Stomach (tissue), 19 donors: ENCODE measurements at places on chromosomes 7 and 10. TPM values are rescaled to one million over a fixed set of nuclear protein-coding genes. Genes with fewer than 3 reads are reported as not detected.

DNA sequence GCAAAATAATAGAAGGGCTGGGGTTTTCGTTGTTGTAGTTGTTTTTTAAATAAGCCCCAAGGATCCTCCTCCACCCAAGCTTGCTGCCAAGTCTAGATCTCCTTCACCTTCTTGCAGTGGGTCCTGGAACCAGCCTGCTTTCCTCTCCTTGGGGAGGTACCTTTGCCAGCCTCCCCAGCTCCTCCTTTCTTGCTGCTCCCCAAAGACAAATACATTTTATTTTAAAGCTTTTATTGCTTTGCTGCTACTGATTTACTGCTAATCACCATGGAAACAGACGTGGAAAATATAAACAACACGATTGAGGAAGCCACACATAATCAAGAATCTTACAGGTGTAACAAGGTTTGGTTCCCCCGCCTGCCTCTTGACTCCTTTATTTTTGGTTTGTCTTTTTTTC, 17.4 kb upstream of the SLF2 start:
- no peak overlapping the region for H3K4me3 ChIP-seq
- no peak for DNase-seq
- peaks cover 59% of the 10 kb centered on the region for H3K27me3 ChIP-seq
- no peaks in the 10 kb centered on the region for H3K36me3 ChIP-seq
- no peaks in the 10 kb centered on the region for H3K4me1 ChIP-seq

- peak; percentile 21 for DNase-seq
- no peak overlapping the region for H3K27ac ChIP-seq
- no peaks in the 10 kb centered on the region for H3K36me3 ChIP-seq
- H3K4me3 ChIP-seq, result no peak overlapping the region
- H3K27me3 ChIP-seq, result no peaks in the 10 kb centered on the region
Measured at GRCh38 chr7:3244241-3244814, 56.7 kb upstream of the SDK1 start.

GRCh38 chr10:3563298-3563697, 221.7 kb downstream of the KLF6 start:
- DNase-seq, result no peak
- no peak overlapping the region for H3K4me3 ChIP-seq
- no peak overlapping the region for H3K27ac ChIP-seq
- H3K36me3 ChIP-seq, result no peaks in the 10 kb centered on the region
- no peaks in the 10 kb centered on the region for H3K4me1 ChIP-seq

GBX1 gene
- not detected for total RNA-seq

- no peak for DNase-seq
- no peak overlapping the region for H3K4me3 ChIP-seq
- peaks cover 16% of the 10 kb centered on the region for H3K36me3 ChIP-seq
- H3K27me3 ChIP-seq, result no peaks in the 10 kb centered on the region
Measured at GRCh38 chr10:125104559-125104958, 55.8 kb downstream of the CTBP2 start.

GRCh38 chr10:15515202-15515601, 144.1 kb upstream of the FAM171A1 start:
- no peak for DNase-seq
- no peaks in the 10 kb centered on the region for H3K4me1 ChIP-seq
- H3K4me3 ChIP-seq, result no peak overlapping the region
- no peaks in the 10 kb centered on the region for H3K36me3 ChIP-seq

- no peaks in the 10 kb centered on the region for H3K27me3 ChIP-seq
- no peaks in the 10 kb centered on the region for H3K4me1 ChIP-seq
- H3K27ac ChIP-seq, result peak overlapping the region; percentile 61
- DNase-seq, result peak; percentile 22
- no peak overlapping the region for H3K4me3 ChIP-seq
Measured at GRCh38 chr10:43128958-43129706, 9.1 kb upstream of the CSGALNACT2 start.

DNA sequence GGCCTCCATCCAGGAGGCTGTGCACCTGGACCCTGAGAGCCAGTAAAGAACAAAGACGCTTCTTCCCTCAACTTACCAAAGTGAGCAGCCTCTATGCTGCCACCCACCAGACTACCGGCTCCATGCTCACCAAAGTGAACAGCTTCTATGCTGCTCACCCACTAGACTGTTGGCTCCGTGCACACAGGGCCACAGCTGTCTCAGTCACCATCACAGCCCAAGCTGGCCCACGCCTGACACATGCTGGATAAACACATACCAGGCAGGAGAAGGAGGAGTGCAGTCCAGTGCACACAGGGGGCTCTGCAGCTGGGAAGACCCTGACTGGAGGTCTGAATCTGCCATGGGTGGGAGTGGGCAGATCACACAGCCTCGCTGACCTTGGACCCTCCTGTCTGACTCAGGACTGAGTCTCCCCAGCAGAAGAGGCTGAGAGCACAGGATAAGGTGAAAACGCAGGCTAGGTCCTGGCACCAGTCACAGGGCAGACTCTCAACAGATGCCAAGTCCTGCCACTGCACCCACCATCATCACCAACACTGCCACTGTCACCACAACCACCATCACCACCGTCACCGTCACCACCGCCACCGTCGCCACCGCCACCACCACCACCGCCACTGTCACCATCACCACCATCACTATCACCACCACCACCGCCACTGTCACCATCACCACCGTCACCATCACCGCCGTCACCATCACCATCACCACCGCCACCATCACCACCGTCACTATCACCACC, 130.9 kb downstream of the MAD1L1 start:
- no peaks in the 10 kb centered on the region for H3K27me3 ChIP-seq
- DNase-seq, result no peak
- no peaks in the 10 kb centered on the region for H3K36me3 ChIP-seq
- H3K4me1 ChIP-seq, result peaks cover 15% of the 10 kb centered on the region
- H3K4me3 ChIP-seq, result no peak overlapping the region
- H3K27ac ChIP-seq, result no peak overlapping the region

- H3K36me3 ChIP-seq, result no peaks in the 10 kb centered on the region
- no peaks in the 10 kb centered on the region for H3K4me1 ChIP-seq
- no peaks in the 10 kb centered on the region for H3K27me3 ChIP-seq
- H3K4me3 ChIP-seq, result no peak overlapping the region
Measured at GRCh38 chr7:114153700-114154099, 234.9 kb upstream of the PPP1R3A start.

WDFY4 gene
- total RNA-seq, result 7.6 TPM

SYT15B gene
- not detected for total RNA-seq

ZSWIM8 gene
- 325 TPM for total RNA-seq

DNA sequence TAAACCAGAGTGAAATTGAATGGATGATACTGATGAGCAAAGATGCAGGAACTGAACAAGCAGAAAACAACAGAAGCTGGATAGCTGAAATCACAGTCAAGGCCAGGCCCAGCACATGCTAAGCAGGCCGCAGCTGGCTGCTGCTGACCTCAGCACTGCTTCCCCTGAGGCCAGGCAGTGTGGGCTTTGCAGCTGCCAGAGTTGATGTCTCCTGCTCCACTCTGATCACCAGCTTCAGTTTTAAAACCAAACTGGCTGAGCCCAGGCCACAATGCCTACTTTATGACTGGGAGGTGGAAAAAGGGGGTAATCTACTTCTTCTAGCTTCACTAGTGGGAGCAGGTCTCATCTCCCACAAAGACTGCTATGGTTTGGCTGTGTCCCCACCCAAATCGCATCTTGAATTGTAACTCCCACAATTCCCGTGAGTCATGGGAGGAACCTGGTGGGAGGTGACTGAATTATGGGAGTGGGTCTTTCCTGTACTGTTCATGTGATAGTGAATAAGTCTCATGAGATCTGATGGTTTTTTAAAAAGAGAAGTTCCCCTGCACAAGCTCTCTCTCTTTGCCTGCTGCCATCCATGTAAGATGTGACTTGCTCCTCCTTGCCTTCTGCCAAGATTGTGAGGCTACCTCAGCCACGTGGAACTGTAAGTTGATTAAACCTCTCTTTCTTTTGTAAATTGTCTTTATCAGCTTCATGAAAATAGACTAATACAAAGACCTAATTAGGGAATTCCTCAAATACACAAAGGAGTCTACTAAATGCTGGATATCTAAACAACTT, 136.4 kb upstream of the ITGB1 start:
- no peaks in the 10 kb centered on the region for H3K27me3 ChIP-seq
- H3K36me3 ChIP-seq, result no peaks in the 10 kb centered on the region
- DNase-seq, result no peak
- H3K27ac ChIP-seq, result no peak overlapping the region
- H3K4me3 ChIP-seq, result no peak overlapping the region

HYAL4 gene
- not detected for total RNA-seq

GRCh38 chr10:30556189-30556588, 73.4 kb downstream of the LYZL2 start:
- H3K4me1 ChIP-seq, result no peaks in the 10 kb centered on the region
- DNase-seq, result no peak
- no peak overlapping the region for H3K4me3 ChIP-seq
- peak overlapping the region; percentile 51 for H3K27ac ChIP-seq
- H3K27me3 ChIP-seq, result no peaks in the 10 kb centered on the region

- DNase-seq, result no peak
- H3K4me3 ChIP-seq, result no peak overlapping the region
- H3K36me3 ChIP-seq, result no peaks in the 10 kb centered on the region
- H3K4me1 ChIP-seq, result peaks cover 21% of the 10 kb centered on the region
- peak overlapping the region; percentile 85 for H3K27ac ChIP-seq
Measured at GRCh38 chr7:151429237-151429559, 10.7 kb downstream of the CRYGN start.

BAMBI gene
- total RNA-seq, result not detected

- peak; percentile 79 for DNase-seq
- no peaks in the 10 kb centered on the region for H3K36me3 ChIP-seq
- peaks cover 12% of the 10 kb centered on the region for H3K4me1 ChIP-seq
Measured at GRCh38 chr7:31373337-31374289, 33.1 kb upstream of the NEUROD6 start.

NEURL1 gene
- total RNA-seq, result 3.3 TPM

EN2 gene
- total RNA-seq, result not detected

GRCh38 chr10:91389636-91390512, 20.3 kb upstream of the HECTD2 start:
- DNase-seq, result peak; percentile 86
- H3K36me3 ChIP-seq, result no peaks in the 10 kb centered on the region
- no peaks in the 10 kb centered on the region for H3K27me3 ChIP-seq
- H3K4me1 ChIP-seq, result no peaks in the 10 kb centered on the region
- H3K4me3 ChIP-seq, result no peak overlapping the region

GRCh38 chr7:129799350-129799955, 153.3 kb downstream of the UBE2H start:
- no peak for DNase-seq
- no peaks in the 10 kb centered on the region for H3K27me3 ChIP-seq
- H3K4me1 ChIP-seq, result peaks cover 9% of the 10 kb centered on the region
- H3K4me3 ChIP-seq, result no peak overlapping the region

DNA sequence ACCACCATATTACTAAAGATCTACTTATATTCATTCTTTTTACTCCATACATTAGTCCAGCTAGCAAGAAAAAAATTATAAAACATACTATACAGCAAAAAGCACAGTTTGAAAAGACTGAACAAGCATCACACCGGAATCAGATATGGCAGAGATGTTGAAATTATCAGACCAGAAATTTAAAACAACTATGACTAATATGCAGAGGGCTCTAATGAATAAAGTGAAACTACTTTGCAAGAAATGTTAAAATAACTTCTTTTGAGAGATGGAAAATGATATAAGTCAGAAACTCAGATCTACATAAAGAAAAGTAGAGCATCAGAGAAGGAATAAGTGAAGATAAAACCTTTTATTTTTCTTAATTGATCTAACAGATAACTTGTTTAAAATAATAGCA, 50.9 kb downstream of the SGCE start:
- no peaks in the 10 kb centered on the region for H3K4me1 ChIP-seq
- H3K27ac ChIP-seq, result no peak overlapping the region
- no peaks in the 10 kb centered on the region for H3K27me3 ChIP-seq
- no peak for DNase-seq
- H3K36me3 ChIP-seq, result no peaks in the 10 kb centered on the region

DNA sequence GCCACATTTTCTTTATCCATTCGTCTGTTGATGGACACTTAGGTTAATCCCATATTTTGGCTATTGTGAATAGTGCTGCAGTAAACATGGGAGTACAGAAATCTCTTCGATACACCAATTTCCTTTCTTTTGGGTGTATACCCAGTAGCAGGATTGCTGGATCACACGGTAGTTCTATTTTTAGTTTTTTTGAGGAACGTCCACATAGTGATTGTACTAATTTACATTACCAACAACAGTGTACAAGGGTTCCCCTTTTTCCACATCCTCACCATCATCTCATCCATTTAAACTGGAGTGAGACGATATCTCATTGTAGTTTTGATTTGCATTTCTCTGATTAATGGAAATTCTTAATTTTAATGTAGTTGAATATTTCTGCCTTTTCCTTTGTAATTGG, 19.3 kb downstream of the VKORC1L1 start:
- no peaks in the 10 kb centered on the region for H3K27me3 ChIP-seq
- no peak overlapping the region for H3K4me3 ChIP-seq
- H3K27ac ChIP-seq, result no peak overlapping the region

NPC1L1 gene
- not detected for total RNA-seq

DNA sequence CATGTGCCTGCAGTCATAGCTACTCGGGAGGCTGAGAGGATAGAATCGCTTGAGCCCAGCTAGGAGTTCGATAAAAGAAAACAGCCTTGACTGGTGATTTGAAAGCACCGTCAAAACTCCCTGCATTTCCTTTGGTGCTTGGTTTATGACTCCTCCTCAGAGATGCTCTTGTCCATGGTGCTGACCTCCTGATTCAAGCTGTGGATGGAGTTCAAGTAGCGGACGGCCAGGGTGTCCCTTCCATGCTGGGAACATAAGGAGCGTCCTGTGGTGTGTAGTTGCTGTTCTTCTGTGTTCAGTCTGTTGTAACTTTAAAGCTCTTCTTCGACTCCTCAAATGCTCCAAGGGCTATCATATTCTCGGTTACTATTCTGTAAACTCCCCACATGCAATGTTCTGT, 382.5 kb upstream of the KIAA1217 start:
- H3K27ac ChIP-seq, result no peak overlapping the region
- H3K27me3 ChIP-seq, result no peaks in the 10 kb centered on the region
- no peaks in the 10 kb centered on the region for H3K36me3 ChIP-seq
- peak; percentile 77 for DNase-seq
- H3K4me1 ChIP-seq, result no peaks in the 10 kb centered on the region
- no peak overlapping the region for H3K4me3 ChIP-seq
